ENCODE measurements at places on chromosomes 3 and 15.

DNA sequence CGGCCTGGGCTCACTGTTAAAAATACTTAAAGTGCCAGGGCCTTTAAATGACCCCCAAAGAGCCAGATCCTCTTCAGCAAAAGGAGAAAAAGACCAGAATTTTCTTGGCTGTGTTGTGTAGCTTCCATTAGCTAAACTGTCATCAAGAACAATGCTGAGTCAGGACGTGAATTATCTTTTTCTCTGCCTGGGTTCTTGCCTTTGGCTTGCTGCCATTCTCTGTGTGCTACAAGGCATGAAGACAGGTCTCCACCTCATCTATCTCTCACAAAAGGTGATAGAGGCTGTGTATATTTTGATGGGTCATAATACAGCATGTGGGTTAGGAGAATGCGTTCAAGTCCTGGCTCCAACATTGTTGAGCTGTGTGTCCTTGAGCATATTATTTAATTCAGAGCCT lies 52.4 kb upstream of the SELENOK start:
- no peaks in the 10 kb centered on the region for H3K4me1 ChIP-seq
- H3K27ac ChIP-seq: no peak overlapping the region
- H3K4me3 ChIP-seq: no peak overlapping the region
- no peaks in the 10 kb centered on the region for H3K27me3 ChIP-seq
- H3K36me3 ChIP-seq: no peaks in the 10 kb centered on the region

- no peaks in the 10 kb centered on the region for H3K36me3 ChIP-seq
- H3K27ac ChIP-seq: no peak overlapping the region
- DNase-seq: no peak
- H3K4me3 ChIP-seq: no peak overlapping the region
These were observed 218.9 kb downstream of the CDIN1 start for GRCh38 chr15:36798366-36798765.

DNA sequence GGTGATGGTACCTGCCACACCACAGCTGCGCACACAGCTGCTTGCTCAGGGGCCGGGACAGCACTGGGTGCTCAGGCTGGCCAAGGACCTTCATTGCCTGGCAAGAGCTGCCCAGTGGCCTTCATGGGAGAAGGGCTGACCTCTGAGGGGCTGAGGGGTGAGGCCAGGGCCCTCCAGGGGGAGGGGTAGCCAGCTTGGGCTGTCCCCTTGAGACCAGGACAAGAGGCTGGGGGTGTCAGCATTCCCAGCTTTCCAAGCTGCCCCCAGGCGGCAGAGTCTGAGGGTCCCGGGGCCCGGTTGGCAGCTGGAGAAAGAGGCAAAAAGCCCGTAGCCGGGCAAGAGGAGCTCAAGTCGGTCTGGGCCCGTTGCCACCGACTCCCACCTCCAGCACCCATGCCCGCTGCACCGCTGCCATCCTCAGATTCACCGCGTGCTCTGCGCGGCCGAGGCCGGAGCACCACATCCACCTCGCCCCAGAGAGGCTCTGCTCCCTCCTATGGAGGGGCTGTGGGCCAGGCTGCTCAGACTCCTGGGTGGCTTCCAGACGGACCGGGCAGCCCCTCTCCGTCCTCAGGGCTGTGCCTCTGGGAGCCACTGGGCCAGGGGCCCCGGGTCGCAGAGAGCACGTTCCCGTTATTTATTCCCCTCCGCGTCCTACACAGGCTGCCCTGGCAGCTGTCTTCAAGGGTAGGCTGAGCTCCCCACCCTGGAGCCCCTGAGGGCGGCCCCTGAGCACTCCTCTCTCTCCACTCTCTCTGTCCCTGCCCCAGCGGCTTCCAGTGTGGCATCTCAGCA lies 51.5 kb downstream of the PLXNA1 start:
- peaks cover 3% of the 10 kb centered on the region for H3K4me1 ChIP-seq
- no peaks in the 10 kb centered on the region for H3K36me3 ChIP-seq
- no peaks in the 10 kb centered on the region for H3K27me3 ChIP-seq
- H3K4me3 ChIP-seq: no peak overlapping the region
- no peak for DNase-seq

- H3K4me3 ChIP-seq: no peak overlapping the region
- H3K27ac ChIP-seq: no peak overlapping the region
- DNase-seq: no peak
- H3K4me1 ChIP-seq: no peaks in the 10 kb centered on the region
These were observed 130.9 kb downstream of the ASB7 start for GRCh38 chr15:100733101-100733842.

DNA sequence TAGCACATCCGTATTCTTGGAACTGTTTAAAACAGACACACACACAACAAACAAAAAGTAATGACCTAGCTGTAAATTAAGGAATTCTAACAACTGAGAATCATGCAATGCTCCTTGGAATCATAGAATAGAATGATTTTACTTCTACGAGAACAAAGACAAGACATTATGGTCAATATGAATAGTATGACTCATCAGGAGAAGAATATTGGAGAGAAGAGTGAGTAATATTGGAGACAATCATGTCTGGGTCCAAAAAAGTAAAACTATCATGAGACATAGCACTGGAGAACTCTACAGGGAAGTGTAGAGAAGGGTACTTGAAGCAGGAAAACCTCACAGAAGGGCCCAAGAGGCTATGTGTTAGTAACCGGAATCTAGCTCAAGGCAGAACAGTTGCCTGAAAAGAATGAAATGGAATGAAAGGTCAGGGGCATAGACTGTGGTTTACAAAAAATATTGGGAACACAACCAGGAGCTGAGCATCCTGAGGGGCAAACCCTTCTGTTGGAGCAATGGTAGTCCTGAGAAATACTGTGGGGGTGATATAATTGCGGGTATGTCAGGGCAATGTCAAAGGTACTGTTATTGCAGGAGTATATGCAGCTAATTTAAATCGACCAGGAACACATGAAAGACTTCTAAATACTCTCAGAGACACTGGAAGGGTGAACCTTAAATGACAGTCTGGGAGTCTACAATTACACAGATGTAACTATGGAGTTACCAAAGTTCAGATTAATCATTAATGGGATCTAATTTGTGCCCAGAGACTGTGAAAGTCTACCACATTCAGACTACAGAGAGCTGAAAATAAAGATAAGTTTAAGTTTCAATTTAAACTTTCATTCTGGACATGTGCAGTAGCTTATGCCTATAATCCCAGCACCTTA lies 201.2 kb downstream of the BCHE start:
- no peak overlapping the region for H3K27ac ChIP-seq
- H3K4me3 ChIP-seq: no peak overlapping the region
- no peaks in the 10 kb centered on the region for H3K27me3 ChIP-seq
